Activated T-cell treated with anti-CD3 and anti-CD28 coated beads, Interleukin-2, amount 50 U/mL, for 24 hours (primary cell): ENCODE measurements at places on chromosomes 6 and 20.

DNA sequence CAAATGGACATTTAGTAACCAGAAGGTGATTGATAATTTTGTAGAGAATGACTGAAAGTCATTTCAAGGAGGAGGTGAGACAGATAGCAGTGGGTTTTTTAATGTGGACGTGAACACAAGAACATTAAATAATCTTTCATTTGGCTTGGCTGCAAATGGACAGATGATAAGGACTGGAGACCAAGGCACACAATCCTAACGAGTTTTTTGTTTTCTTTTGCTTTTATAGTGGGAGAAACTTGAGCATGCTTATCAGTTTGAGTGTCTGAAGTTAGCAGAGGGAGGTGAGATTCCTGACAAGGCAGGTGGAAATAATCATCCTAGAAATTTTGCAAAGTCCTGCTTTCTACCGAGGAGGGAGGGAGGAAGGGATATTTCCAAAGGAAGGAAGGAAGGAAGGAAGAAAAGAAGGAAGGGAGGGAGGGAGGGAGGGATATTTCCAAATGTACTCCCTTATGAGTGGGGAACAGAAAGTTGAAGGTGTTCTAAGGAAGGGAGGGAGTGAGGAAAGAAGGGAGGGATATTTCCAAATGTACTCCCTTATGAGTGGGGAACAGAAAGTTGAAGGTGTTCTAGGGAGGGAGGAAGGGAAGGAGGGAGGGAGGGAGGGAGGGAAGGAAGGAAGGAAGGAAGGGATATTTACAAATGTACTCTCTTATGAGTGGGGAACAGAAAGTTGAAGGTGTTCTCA, 63.1 kb downstream of the RNF217 start:
- DNase-seq, result no peak

DNA sequence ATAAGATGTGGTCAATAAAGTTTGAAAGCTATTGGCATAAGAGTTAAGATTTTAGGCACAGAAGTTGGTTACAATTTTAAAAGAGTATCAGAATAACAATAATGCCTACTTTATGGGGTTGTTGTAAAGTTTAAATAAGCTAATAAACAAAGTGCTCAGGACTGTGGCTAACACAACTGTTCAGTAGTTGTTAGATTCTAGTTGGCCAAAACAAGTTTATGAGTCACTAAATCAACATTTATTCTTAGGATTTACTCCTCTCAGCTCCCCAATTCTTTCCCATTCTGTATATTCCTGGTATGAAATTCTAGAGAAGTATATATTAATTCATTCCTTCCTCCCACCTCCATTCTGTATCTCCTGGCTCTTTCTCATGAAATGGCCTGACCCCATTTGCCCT, 14.5 kb downstream of the RMND1 start:
- DNase-seq, result no peak

GRCh38 chr6:167467793-167468431, 143.0 kb downstream of the TTLL2 start:
- no peak for DNase-seq

DNA sequence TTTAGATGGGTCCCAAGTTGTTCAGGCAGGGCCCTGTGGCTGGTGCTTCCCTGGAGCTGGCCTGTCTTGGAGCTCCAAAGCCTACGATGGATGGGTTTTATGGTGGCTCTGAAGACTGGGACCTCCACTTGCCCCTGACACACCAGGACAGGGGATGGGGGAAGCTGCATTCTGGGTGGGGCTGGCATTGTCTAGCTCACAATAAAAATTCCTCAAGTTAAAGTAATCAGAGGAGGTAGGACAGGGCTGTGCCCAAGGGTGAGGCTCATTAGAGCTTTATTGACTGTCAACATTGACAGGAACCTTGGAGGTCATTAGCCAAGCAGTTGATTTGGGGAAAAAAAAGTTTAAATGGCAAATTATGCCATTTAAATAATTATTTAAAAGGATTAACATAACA, 35.7 kb downstream of the TFAP2C start:
- no peak for DNase-seq

GRCh38 chr20:48794360-48794759, 33.4 kb downstream of the PREX1 start:
- no peak for DNase-seq

DNA sequence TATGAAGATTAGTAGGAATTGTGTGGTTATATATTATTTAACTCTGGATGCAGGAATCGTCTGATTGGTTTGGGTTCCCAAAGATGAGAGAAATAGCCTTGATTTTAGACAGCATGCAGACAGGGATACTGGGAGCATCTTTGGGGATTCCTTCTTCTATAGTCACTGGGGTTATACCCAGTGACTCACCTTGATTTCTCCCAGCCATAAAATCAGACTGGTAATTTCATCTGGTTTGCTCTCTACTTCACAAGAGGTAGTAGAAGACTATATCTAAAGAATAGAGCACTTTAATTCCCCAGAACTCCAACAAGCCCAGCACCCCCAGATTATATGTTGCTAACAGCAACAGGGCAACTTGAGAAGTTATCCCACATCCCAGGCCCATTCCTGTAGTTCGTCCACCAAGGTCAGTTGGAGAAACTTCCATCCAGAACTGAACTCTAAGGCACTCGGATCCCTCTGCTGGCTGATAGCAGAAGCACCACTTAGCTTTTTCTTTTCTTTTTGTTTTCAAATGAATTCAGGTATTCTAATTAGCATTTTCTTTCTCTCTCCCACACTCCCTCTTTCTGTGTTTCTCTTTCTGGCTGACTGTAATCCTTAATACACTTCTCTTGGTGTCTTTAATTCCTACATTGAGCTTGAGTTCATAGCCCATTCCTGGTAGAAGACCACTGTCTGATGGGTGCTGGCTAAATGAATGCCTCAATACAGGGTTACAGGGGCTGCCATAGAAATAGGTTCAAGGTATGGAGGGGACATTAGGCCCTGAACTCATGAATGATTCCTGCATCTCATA, 20.4 kb upstream of the EFHC1 start:
- DNase-seq, result peak; percentile 55

- no peak for DNase-seq
Measured at GRCh38 chr6:169452117-169452868, 198.6 kb upstream of the THBS2 start.

GRCh38 chr6:130959951-130960350, 103.1 kb downstream of the EPB41L2 start:
- no peak for DNase-seq

DNA sequence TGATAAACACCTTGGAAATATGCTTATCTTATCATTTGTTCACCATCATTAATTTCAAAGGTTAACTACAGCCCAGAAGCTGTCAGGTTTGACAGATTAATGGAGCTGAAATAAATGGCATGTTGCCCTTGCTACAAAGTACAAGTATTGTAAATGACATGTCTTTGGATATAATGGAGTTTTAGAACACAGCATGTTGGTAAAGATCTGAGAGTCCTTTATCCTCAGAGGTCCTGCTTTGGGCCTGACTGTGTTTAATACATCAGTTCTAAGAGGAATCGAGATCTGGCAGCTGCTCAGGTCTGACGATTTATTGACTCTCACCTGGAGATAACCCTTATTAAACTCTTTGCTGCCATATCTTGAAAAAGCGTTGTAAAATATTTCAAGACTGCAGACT, 222.7 kb upstream of the OPRM1 start:
- DNase-seq, result no peak
